Endothelial cell (in vitro differentiated cells): ENCODE measurements at places on chromosomes 2 and 18. TPM values are rescaled to one million over a fixed set of nuclear protein-coding genes. Genes with fewer than 3 reads are reported as not detected.

- DNase-seq = no peak
- no peaks in the 10 kb centered on the region for H3K36me3 ChIP-seq
- no peak overlapping the region for H3K27ac ChIP-seq
- H3K27me3 ChIP-seq = peaks cover 6% of the 10 kb centered on the region
Observed at GRCh38 chr18:13570856-13571495, 155.4 kb downstream of the FAM210A start.

- H3K4me3 ChIP-seq = no peak overlapping the region
- peaks cover 2% of the 10 kb centered on the region for H3K4me1 ChIP-seq
- no peaks in the 10 kb centered on the region for H3K36me3 ChIP-seq
Observed at GRCh38 chr18:23049698-23050373, 85.4 kb upstream of the CABLES1 start.

GRCh38 chr2:186780701-186781316 lies 68.2 kb downstream of the ZSWIM2 start:
- DNase-seq = no peak
- H3K4me3 ChIP-seq = no peak overlapping the region
- H3K27ac ChIP-seq = no peak overlapping the region

DNA sequence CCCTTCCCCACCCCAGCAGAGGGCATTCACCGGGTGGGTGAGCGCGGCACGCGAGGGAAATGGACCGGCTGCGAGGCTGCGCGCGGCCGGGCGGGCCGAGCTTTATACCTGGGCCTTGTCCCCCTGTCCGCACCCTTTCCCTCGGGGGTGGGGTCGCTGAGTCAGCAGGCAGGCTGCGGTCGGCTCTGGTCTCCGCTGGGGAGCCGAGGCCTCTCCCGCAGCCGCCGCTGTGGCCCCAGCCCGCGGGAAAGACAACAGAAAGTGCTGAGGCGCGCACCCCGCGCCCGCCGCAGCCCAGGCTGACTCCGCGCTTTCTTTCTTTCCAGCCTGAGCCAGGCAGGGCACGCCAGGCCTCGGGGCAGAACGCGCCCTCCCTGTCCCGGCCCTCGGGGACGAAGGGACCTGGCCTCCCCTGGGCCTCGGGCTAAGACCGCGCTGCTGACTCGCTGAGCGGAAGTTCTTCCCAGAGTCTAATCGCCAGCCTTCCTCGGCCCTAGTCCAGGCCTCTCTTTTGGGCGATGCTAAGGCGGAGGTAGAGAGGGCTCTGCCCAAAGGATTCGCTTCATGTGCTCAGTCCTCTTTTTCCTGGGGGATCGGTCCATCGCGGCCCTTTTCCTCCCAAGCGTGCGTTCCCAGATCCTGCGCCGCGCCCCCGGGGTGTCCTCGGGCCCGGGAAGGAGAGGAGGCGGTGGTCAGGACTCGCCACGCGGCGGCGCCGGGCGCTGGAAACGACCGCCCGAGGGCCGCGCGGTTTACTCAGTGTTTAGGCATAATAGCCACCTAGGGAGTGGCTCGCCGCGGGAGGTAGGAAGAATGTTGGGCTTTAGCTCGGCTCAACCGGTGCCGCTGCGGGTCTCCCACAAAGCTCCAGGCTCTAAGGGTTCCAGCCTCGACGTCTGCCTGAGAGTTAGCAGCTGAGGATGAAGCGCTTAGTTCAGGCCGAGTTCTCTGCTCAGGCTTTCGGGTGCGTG lies at the start of gene CRYBA2:
TSS of gene CRYBA2 (minus strand) at position 78 of the 971 bp plus-strand sequence. CDS start 246 bp downstream, outside the sequence.
- no peak within 1 kb of the TSS for H3K4me3 ChIP-seq
- peaks cover 46% of the 10 kb centered on the region for H3K27me3 ChIP-seq
- no peak within 1 kb of the TSS for H3K27ac ChIP-seq
- H3K4me1 ChIP-seq = no peaks in the 10 kb centered on the region

Gene RTP5
- not detected for total RNA-seq

Gene SERPINB3
- total RNA-seq = not detected

Gene SETBP1
- 131 TPM for total RNA-seq

Gene SKOR2
- 0.38 TPM for total RNA-seq

Gene HTRA2
- 44.3 TPM for total RNA-seq
